ENCODE measurements at places on chromosomes 1 and 21. TPM values are rescaled to one million over a fixed set of nuclear protein-coding genes. Genes with fewer than 3 reads are reported as not detected.

Gene RGS13
- total RNA-seq: not detected

- DNase-seq: no peak
- H3K36me3 ChIP-seq: peaks cover 25% of the 10 kb centered on the region
- no peaks in the 10 kb centered on the region for H3K27me3 ChIP-seq
- no peak overlapping the region for H3K27ac ChIP-seq
- H3K4me3 ChIP-seq: no peak overlapping the region
Measured at GRCh38 chr1:235858766-235859165, 7.9 kb downstream of the LYST start.

Gene RAB7B
- total RNA-seq: not detected

- peak overlapping the region; percentile 95 for H3K4me3 ChIP-seq
- peaks cover 5% of the 10 kb centered on the region for H3K36me3 ChIP-seq
- H3K27ac ChIP-seq: peak overlapping the region; percentile 98
- DNase-seq: peak; percentile 12
- H3K27me3 ChIP-seq: no peaks in the 10 kb centered on the region
- peaks cover 42% of the 10 kb centered on the region for H3K4me1 ChIP-seq
Measured at GRCh38 chr1:5993556-5994491, 1.6 kb upstream of the NPHP4 start.

Gene TCEA3
- 2.0 TPM for total RNA-seq

Data from activated T-helper 1 cell treated with anti-CD3 and anti-CD28 coated beads, Interleukin-12 subunit alpha, Interleukin-12 subunit beta, Interleukin-2, Interleukin-4 antibody, amounts not matched to agents 30 ng/mL and 10 ng/mL and 1 ng/mL, durations not matched to agents 14 hours and 24 hours and 36 hours (primary cell).